ENCODE measurements at places on chromosomes 12 and 14.

DNA sequence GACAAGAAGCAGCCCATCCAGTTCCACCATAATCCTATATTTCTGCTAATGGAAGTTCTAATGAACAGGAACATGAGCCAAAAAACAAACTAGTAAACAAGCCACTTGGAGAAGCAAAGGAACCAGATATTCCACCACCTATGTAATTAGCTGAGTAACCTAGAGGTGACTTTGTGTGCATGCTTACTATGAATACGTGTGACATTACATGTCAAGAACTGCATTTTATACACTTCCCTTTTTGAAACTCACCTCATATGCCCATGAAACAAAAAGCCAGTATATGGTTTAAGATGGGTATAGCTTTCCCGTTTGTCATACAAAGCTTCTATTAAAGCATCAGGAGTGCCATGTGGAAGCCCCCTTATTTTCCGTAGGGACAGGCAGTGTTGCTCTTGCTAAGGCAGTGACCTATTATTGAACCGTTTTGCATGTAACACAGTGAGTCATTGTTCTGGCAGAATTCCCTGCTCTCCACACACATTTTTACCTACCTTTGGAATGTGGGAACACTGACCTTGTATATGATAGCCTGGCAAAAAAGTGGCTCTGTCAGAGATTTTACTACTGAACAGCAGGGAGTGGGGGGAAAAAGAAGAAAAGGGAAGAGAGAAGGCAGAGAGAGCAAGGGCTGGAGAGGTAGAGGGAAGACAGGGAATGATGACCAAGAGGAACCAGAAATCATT, 34.8 kb upstream of the FRMD6 start:
- no peak for DNase-seq

DNA sequence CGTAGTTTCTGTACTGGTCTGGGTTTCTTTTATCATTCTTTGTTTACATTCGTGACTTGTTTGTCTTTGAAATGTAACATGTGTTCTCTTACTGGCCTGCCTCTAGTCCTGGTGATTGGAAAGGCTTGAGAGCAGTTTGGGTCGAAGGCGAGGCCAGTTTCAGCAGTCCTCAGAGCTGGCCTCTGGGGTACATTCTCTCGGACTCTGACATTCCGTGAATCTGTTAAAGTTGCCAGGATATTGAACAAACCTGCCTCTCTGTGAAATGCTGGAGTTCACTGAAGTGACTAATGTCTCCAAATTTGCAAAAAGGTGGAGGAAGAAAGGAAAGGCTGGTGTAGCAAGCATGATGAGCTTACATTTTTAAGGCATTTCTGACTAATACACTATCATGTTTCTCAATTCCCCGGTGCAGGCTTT, 1.5 kb downstream of the PLEKHA5 start:
- DNase-seq, result no peak

- DNase-seq, result no peak
These were observed 19.0 kb upstream of the RAB3IP start for GRCh38 chr12:69719336-69720316.

DNA sequence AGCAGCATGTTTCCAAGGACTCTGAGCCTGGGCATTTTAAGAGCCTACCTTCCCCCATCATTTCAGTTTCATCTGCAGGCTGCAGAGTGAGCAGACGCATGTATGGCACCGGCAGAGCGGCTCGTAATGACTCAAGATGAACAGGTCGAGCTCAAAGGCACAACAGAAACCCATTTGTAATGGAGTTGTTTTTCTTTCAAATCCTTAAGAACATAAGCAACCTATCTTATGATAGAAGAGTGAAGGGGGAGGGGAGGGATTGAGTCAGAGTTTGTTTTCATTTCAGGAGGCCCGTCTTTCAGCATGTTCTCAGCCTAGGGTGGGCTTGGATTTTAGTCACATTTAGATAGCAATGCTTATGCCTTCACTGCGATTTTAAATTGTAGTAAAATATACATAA, 54.9 kb upstream of the CISTR start:
- DNase-seq, result no peak

DNA sequence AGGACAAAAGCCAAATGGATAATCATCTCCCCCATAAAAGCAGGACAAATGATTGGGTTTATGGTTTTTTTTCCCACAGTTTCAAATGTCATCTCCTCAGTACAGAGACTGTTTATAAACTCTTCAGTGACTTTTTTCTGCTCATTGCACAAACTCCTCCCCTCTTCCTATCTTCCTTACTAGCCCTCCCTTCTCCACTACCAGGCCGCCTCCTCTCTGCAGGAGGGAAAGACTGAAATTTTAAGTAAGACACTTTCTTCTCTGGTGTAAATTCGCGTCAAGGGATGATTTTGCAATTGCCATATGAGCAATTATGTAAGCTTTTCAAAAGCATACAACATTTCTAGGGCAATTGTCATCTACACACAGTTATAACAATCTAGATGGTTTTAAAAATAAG, 37.0 kb downstream of the BTG1 start:
- DNase-seq, result no peak

DNA sequence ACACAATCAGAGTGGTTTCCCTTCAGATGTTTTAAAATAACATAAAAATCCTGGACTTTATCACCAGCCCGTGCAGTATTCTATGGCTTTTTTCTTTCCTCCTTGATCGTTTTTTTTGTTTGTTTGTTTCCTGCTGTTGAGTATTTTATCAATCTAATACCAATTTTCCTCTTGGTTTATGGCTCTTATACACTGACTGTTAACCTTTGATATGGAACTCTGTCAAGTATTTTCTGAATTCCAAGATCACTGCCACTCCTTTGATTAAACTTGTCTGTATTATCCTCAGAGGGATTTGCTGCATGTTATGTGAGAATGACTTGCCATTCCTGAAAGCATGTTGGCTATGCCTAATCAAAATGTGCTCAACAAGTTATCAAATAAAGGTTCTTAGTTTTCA, 88.4 kb downstream of the PELI2 start:
- DNase-seq, result no peak

GRCh38 chr12:57845478-57846284, 848 bp downstream of the CTDSP2 start:
- no peak for DNase-seq

- no peak for DNase-seq
These were observed 8.1 kb downstream of the SERPINA9 start for GRCh38 chr14:94467728-94468520.

DNA sequence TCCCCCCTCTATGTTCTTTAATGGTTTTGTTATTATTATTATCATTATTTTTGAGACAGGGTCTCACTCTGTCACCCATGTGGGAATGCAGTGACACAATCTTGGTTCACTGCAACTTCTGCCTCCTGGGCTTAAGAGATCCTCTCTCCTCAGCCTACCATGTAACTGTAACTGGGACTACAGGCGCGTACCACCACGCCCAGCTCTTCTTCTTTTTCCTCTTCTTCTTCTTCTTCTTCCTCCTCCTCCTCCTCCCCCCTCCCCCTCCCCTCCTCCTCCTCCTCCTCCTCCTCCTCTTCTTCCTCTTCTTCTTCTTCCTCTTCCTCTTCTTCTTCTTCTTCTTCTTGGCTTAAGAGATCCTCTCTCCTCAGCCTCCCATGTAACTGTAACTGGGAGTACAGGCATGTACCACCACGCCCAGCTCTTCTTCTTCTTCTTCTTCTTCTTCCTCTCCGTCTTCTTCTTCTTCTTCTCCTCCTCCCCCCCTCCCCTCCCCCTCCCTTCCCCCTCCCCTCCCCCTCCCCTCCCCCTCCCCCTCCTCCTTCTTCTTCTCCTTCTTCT, 5.4 kb upstream of the KRT7 start:
- no peak for DNase-seq

GRCh38 chr12:62466594-62467491, at the start of gene MON2:
Gene MON2, plus strand, starts transcription at chr12:62466826. Its CDS starts 382 bp downstream, at chr12:62467208.
- DNase-seq, result peak; percentile 61

DNA sequence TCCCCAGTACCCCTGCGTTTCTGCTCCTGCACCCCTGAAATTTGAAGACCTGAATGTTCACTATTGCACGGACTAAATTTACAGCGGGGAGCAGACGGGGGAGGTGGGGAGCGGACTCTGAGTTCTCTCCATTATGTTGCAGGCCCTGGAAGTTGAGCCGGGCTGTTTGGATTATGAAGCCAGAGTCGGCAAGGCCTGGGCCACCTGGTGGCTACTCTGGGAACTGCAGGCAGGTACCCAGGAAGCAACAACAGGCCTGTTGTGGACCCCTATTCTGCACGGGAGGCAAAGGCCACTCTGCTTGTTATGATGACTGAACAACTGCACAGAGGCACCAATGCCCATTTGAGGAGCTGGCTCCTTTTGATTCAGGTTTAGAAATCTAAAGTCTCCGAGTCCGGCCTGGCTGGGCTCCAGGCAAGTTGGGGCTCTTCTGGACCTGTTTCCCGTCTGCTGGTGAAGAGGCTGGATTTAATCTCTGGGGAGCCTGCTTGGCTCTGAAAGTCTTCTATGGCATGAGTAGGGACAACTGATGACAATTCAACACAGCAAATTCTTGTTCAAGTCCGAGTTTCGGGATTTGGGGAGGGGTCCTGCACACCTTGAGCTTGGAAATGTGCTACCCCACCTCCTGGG, 34.1 kb upstream of the FAM181A start:
- DNase-seq, result peak; percentile 29

DNA sequence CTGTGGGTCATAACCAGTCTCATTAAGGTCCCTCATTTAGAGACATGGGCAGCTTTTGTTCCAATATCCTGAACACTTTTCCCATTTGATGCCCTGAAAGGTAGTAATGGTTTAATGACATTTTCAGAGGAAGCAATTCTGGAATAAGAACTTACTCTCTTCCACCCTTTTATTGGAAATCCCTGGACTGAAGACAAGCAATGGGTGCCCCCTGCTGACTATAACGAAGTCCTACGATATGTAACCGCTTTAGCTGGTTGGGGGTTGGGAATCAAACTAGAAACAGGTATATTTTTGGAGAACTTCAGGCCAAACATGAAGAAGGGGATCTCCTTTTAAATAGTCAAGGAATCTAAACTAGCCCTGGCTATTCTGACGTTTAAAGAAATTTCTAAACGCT, 20.5 kb downstream of the SARNP start:
- no peak for DNase-seq

GRCh38 chr12:98238515-98239130, 276.8 kb upstream of the TMPO start:
- DNase-seq, result no peak

GRCh38 chr12:88092771-88093170, 49.1 kb downstream of the CEP290 start:
- DNase-seq, result no peak

DNA sequence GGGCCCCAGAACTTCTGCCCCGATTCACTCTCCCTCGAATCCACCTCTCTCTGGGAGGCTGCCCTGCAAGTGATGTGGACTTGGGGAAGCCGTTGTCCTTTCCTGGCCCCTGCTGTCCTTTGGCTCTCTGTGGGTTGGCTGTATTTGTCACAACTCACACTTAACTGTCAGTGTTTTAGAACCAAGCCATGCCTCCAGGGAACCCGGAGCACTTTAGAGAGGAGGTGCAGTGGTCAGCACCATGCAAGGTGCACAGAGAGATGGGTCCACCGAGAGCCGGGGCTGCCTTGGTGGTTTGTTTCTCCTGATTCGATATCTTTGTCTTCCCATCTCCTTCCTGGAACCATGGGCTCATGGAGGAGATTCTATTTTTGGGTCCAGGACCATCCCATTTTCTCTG, 129.5 kb upstream of the RTL1 start:
- DNase-seq, result no peak

DNA sequence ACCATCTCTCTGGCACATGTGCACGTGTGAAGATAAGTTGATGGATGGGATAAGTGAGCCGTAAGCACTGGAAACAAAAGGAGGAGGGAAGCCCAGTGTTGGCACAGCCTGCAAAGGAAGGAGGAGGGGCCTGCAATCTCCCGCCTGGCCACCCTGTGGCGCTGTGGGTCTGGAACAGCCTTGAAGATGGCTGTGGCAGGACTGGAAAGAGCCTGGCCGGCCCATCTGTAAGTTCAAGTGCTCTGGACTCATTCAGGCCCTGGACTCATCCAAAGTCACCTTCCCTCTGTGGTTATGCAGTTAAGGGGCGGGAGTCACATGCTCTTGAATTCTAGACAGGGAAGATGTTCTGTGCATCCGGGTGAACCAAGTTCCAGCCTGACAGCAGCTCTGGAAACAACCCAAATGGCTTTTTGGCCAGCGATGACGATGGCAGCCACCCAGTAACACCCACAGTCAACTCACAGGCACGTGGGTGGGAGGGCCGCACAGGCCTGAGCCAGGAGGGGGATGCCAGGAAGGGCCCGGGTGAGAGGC, 50.4 kb downstream of the CHGA start:
- DNase-seq, result no peak

DNA sequence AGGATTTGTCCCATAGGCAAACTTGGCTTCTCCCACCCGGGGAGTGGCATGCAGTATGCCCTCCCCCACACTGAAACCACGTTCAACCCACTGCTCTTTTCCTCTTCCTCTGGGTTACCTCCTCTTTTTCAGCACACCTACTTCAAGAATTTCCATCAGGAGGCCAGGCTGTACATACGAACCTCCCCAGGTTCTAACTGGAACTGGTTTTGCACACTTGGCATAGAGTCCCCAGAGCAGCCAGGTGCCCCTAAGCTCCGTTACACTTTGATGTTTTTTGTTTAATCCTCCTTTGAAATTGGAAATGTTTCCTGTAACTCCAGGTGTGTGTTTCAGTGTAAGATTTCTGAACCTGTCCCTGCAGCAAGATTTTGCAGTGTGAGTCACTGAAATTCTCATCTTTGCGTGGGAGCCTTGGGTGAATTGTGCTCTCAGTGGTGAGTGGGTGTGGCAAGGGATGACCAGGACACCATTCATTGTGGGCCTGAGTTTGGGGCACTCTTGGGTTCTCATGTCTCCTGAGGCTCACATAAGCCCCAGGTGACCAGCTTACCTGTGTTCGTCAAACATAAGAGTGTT, 18.2 kb downstream of the CD9 start:
- no peak for DNase-seq

DNA sequence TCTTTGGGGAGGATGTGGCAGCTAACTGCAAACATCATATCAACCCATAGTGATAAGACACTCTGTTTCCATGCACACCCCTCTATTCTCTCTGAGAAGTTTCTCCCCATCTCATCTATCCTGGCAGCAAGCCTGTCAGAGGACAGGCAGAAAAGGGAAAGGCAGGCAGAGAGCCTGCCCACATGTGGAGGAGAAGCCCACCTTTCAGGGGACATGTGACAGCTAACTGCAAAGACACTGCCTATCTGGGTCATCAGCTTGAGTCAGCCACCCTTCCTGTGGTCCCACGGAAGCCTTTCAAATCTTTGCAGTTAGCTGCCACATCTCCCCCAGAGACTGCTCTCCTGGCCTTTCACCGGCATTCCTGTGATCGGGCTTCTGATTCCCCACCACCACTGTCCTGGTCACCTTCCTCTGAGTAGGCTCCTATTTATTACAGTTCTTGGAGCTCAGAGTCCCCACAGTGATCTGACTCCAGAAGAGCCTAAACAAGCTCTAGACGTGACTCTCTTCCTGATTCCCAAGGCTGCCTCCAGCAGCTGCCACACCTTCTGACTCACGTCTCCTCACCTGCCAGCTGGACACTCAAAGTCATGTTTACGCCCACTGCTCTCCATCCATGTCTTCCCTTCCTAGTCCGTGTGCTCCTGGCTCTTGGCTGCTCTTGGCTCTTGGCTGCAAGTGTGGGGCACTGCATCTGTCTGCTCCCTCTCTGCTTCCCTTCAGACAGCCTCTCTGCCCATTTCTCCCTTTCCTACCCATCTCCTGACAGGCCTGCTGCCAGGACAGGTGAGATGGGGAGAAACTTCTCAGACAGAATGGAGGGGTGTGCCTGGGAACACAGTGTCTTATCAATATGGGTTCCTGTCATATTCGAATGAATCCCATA, 7.5 kb upstream of the KRT1 start:
- no peak for DNase-seq

- DNase-seq, result no peak
These were observed 208.0 kb downstream of the SLC41A2 start for GRCh38 chr12:104750061-104750460.

GRCh38 chr12:115873451-115874082, 403.9 kb downstream of the MED13L start:
- no peak for DNase-seq

All from stimulated activated CD4-positive, alpha-beta T cell treated with anti-CD3 and anti-CD28 coated beads, Interleukin-1b, Interleukin-23, amount 100 ng/mL, for 1 hour (primary cell).